Esophagus squamous epithelium (tissue), 5 donors: ENCODE measurements at places on chromosomes 13 and 19.

DNA sequence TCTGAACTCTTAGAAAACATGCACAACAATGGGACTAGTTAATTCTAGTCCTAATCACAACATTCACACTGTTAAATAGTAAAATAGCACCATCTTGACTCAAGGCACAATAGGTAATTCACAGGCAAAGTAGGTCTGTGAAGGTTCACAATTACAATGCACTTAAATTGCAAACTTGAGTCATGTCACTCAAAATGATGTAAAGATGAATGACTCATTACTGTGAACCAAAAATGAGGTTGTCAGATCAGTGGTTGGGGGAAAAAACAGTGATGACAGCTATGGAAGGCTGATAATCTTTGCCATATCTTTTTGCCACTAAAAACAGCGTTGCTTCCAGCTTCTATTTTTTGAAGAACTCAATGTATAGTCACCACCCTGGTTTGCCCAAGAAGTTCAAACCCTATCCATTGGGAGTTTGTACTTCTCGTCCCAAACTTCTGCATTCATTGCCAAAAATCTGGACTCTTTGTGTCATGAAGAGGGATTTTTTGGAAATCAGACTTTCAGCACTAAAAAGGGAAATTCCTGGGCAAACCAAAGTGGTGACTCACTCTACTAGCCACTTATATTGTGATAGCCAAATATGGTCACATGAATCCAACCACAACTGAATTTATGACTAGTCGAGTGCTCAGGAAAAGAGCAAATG lies 200.9 kb upstream of the TMTC4 start:
- DNase-seq = no peak

DNA sequence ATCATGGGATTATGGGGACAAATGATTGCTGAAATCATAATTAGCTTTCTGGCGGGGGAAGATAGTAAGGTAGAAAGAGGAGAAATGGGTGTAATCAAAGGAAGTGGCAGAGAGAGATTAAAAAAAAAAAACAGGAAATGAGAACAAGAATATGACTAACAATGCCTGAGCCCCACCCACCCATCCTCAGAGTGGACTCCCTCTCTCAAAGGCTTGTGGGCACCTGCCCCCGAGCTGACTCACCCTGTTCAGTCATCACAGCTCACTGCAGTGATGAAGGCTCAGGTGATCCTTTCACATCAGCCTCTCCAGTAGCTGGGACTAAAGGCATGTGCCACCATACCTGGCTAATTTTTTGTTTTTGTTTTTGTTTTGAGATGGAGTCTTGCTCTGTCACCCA lies 26.4 kb upstream of the TPT1 start:
- peak; percentile 47 for DNase-seq

DNA sequence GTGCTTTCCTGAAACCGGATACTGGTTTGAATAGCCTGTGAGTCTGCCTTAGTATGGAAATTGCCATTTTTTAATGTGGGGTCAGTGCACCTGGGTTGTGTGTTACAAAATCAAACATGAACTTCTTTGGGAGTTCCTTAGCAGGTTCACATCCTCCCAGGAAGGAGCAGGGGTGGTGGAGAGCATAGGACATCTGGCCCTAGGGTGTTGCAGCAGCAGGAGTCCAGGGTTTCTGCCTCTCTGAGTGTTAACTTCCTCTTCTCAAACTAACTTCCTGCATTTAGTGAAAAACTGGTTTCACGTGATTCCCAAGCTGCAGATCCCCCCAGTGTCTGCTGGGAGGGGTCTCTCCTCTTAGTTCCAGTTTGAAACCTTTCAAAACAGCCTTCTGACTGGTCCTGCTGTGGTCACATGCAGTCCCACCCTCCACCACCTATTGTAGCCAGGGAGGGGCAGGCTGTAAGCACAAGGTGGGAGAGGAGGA lies 7.2 kb downstream of the RNASEH2B start:
- no peak for DNase-seq

- no peak for DNase-seq
Measured at GRCh38 chr19:6639439-6639838, 30.5 kb downstream of the TNFSF14 start.

- peak; percentile 32 for DNase-seq
Measured at GRCh38 chr19:35879770-35880317, 11.5 kb downstream of the APLP1 start.

DNA sequence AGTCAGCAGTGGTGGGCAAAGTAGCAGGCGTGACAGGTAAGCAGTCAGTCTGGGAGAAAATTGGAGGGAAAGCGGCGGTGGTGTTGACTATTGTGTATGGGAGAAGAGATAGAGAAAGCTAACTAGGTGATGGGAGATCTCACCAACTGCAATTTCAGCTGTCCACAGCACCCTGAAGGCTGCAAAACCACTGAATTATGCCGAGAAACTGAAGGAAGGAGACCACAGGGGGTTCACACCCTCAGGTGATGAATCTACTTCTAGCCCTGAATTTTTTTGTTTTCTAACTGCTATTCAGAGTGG lies 631.5 kb downstream of the UQCRFS1 start:
- DNase-seq = no peak

DNA sequence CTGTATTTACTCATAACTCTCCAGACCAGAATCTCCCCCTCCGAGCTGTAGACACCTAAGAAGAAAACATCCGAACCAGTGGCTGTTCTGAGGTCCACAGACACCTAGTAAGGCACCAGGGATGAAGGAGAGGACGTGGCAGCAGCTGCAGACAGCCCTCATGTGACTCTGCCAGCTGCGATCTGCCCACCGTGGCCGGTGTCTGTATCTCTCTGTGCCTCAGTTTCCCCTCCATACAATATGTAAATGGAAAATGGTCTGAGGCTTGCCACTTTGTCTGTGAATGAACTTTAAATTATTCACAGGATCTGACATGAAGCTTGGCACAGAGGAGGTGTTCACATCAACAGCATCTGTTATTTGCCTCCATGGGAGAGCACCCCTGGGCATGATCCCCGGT lies 2.4 kb downstream of the CEACAM4 start:
- no peak for DNase-seq

DNA sequence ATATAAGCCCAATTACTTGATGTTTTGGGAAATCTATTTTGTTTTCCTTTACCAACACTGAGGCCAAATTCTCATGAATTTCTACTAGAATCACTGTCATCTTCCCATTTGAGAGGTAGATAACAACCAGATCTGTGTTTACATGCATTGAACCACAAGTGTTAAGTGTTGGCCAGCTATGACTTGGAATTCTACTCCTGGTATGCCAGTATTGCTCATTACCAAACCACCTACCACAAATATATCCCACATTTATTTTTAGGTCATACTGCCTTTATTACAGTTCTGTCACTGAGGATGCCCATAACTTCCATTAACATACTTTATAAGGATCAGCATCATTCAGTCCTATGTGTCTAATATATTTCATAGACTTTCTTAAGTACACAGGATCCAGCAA lies 328.9 kb downstream of the DIAPH3 start:
- DNase-seq = no peak

DNA sequence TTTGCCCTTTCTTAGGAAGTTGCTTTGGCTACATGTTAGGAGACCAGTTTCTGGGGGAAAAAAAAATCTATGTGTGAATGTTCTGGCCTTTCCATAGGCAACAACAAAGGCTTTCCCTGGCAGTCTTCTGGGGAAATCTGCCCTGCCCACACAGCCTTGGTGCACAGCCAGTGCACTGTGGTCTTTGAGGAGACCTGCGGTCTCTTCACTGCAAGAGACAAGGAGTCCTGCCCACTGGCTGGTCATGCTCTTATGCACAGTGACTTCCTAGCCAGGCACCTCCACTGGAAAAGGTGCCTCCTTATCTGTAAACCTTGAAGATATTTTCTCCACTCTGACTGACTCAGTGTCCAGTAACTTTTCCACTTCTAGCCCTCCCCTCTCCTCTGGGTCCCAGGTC lies 155.1 kb downstream of the SUCLA2 start:
- no peak for DNase-seq

DNA sequence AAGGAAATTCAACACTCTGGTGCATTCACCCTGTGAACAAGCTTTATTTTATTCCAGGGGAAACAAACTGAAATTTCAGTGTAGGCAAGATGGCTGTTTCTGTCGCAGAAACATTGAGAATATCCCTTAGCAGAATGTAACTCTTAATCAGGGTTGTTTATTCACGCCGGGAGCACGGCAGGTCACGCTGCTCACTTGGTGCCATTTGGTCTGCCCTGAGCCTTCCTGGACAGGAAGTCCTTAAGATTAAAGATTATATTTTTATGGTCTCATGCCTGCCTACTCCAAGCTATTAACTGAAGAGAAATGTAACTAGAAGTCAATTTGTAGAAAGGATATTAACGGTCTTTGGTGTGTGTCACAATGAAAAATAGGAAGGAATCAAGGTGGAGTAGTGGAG lies 185.3 kb upstream of the ARGLU1 start:
- DNase-seq = no peak

GRCh38 chr13:43543331-43543730 lies 243.4 kb downstream of the ENOX1 start:
- no peak for DNase-seq

DNA sequence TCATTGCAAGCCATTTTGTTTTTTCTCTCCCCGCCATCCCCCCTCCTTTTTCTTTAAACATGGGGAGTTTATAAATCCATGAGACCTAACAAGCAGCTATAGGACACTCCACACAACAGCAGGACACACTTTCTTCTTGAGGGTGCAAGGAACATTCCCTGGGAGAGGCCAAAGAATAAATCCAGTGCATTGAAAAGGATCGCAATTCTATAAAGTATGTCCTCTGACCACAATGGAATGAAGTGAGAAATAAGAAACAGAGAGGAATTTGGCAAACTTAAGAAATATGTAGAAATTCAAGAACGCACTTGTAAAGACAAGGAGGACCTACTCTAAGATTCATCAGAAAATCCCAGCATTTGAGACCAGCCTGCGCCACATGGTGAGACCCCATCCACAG lies 11.9 kb downstream of the KLF2 start:
- DNase-seq = no peak

DNA sequence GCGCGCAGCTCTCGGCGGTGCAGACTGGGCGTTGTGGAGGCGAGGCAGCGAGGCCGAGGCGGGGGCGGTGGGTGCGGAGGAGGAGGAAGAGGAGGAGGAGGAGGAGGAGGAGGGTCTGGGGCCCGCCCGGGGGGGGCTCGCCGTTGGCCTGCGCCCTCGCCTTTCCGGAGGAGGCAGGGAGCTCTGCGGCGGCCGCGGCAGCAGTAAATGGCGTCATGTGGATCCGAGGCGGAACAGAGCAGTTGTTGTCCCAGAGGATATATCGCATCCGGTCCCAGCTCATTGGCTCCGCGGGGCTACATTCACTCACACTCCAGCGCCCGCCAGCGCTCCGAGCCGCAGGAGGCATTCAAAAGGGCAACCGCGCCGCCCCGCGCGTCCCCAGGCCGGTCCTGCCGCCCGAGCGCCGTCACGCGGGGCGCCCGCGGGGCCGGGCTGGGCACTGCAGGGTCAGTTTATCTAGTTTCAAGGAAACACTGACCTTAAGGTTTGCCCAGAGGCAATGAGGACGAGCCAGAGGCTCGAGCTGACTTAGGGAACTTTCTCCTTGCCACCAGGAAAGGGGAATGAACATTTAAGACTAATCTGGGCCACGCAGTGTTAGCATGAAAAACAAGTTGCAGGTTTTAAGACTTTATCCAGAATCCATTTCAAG lies at the start of gene SPRY2:
TSS of gene SPRY2 (minus strand) at position 26 of the 655 bp plus-strand sequence. CDS start 3,421 bp downstream, outside the sequence.
- DNase-seq = peak; percentile 41

- no peak for DNase-seq
Measured at GRCh38 chr19:18895038-18895823, 727 bp downstream of the CERS1 start.

DNA sequence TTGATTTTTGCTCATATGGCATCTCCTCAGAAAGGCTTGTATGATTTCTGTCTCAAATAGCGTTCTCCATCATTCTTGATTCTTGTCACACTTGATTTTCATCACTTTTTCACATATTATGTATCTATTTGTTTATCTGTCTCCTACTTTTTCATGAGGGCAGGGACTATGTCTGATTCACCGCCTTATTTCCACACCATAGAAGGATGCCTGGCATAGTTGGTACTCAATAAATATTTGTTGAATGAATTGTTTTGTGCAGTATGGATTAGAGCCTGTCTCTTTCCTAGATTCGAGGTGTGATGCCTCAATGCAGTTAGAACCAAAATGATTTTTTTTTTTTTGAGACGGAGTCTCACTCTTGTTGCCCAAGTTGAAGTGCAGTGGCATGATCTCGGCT lies 12.1 kb downstream of the SAE1 start:
- DNase-seq = no peak

GRCh38 chr19:30668521-30669155 lies 296.5 kb downstream of the ZNF536 start:
- DNase-seq = no peak

- no peak for DNase-seq
Measured at GRCh38 chr19:41932720-41933332, 4.6 kb upstream of the ERFL start.

DNA sequence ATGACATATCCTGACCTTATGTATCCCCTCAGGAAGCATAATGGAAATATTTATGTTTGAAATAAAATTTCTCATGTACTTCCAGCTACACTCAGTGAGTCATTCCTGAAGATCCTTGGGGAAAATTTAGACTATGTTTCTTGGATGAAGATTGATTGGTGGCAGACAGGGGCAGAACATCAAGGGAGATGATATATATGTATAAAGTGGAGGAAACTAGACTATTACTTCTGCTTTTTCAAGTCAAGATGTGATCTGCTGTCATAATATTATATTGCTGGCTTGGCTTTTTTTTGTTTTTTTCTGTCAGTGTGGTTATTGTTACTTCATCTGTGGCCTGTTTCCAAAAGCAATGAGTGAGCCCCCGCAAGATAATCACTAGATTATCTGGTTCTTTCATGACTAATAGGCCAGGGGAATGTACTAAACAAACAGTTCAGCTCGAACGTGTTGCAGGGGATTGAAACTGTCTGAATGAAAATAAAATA lies 87.2 kb upstream of the TNFSF11 start:
- DNase-seq = no peak

DNA sequence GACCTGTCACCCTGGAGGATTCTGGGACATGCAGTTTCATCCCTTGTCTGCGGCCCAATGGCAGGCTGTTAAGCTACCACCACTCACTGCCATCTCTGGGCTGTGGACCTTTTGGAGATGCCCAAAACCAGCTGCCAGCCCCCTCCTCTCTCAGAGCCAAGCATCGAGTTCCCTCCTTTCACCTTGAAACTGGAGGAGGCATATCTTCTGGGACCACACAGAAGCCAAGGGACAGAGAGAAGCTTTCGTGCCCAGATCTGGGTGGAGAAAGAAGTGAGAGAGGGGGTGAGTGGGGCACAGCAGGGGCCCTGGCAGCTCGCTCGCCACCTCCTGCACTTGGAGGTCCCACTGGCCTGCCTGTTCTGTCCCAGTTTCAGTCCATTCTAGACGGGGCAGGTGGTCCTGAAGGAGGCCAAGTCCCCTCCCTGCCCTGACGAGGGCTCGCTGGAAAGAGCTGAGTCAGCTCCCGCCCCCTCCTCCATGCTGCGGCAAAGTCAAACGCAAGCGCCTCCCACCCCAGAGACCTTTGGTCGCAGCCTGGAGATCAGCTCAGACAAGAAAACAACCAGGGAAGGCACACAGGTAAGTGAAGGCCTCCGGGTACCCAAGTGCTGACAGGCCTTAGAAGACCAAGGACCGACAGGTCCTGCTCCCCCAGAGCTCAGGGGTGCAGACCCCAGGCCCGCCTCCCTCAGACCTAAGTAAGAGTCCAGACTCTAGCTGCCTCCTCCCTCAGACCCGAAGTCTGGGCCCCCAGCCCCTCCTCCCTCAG lies 3.8 kb downstream of the BCAT2 start:
- no peak for DNase-seq
